Stimulated activated naive B cell treated with anti-CD40 and anti-IgM and Interleukin-4, amounts not matched to agents 10 μg/mL and 1 μg/mL and 100 μg/mL, for 72 hours (primary cell): ENCODE measurements at places on chromosomes 2 and 18.

DNA sequence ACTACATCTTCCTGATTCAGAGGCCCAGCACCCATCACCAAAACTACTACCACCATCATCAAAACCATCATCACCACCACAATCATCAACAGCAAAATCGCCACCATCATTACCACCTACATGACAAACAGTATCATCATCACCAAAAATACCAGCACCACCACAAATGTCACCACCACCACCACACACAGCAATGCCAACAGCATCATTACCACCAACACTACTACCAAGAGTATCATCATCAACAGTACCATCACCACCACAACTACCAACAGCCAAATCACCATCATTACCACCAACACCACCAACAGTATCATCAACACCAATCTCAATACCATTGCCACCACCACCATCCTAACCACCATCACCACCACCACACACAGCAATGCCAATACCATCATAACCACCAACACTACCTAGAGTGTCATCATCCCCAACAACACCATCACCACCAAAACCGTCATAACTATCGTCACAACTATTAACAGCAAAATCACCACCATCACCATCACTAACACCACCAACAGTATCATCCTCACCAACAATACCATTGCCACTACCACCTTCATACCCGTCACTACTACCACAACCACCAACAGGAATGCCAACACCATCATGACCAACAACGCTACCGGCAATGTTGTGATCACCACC is 64.6 kb upstream of the TEX51 start:
- no peak for DNase-seq

DNA sequence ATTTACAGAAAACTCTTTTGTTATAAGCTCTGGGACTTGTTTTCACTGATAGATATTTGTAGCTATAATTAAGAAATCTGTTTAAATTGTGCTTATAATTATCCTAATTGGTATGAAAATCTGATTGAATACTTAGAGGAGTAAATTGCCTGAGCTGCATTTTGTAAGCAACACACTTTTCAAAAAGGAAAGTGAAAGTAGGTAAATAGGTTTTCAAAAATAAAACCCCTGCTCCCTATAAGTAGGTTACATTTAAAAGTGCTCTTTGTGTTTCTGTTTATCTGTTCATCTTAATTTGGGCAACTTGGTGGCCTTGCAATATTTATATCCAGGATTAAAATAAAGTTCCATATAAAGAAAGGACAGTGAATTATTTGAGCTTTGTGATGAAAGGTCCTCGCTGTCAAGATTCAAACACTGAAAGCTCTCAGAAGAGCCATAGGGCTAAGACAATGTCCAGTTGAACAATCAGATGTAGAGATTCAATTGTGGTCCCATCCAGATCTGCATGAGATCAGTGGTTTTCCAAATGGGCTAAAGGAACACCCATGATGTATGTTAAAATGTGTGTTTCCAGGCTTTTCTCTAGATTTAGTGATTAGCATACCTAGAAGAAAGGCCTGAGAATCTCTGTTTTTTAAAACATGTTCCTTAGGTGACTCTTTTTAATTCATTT is 371.6 kb downstream of the RPRM start:
- no peak for DNase-seq

GRCh38 chr2:110680709-110681108 is 2.8 kb upstream of the BUB1 start:
- DNase-seq, result no peak

- DNase-seq, result no peak
Observed at GRCh38 chr2:133503323-133503722, 64.9 kb downstream of the NCKAP5 start.

- no peak for DNase-seq
Observed at GRCh38 chr2:28085201-28085600, 194.7 kb downstream of the BABAM2 start.

GRCh38 chr2:974054-974453 is 23.4 kb downstream of the SNTG2 start:
- no peak for DNase-seq

GRCh38 chr18:48715711-48716361 is 177.0 kb downstream of the CTIF start:
- no peak for DNase-seq

DNA sequence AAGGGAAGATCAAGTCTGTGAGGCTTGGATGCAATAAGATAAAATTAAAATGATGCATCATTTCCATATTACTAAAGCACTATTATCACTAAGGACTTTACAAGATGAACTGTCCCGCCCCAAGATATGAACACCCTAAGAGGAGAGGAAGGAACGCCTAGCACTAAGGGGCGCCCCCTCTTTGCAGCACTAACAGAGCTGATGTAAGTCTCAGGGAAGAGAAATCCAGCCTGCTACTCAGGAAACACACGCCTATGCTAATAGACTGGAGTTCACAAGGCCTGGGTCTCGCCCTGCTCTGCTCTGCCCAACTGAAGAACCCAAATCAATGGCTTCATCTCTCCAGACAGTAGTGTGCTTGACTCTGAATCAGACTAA is 6.1 kb downstream of the INO80C start:
- no peak for DNase-seq

- no peak for DNase-seq
Observed at GRCh38 chr2:189579585-189580186, 900 bp downstream of the SLC40A1 start.

DNA sequence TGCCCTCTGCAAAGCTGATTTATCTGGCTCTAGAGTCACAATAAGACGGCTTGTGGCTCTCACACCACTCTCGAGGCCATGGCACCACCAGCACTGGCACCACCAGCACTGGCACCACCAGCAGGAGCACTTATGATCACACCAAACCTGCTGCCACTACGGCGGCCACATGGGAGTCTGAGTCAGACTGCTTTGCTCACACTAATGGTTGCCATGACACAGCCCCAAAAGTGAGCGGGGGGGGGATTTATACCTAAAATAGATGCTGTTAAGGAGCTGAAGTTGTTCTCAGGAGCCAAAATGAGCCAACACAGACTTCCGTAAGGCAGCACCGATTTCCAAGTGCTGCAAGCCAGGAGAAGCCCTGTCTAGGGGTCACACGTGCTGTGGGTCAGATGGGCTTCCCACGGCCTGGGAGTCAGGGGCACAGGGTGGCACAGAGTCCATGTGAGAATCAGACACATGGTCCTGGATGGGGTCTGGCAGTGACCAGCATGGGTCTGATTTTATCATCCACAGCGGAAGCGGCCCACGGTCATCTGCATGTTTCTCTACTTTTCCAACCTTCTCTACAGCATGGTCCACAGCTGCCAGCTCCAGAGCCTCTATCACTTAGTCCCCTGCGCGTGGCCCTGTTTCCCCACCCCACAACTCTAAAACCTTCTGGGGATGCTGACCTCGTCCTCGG is 16.7 kb downstream of the DNMT3A start:
- no peak for DNase-seq

GRCh38 chr2:101794141-101794540 is 96.6 kb downstream of the MAP4K4 start:
- DNase-seq, result no peak

GRCh38 chr2:237199082-237199481 is 113.4 kb downstream of the COPS8 start:
- DNase-seq, result no peak
